ENCODE measurements at places on chromosomes 6 and 20.

DNA sequence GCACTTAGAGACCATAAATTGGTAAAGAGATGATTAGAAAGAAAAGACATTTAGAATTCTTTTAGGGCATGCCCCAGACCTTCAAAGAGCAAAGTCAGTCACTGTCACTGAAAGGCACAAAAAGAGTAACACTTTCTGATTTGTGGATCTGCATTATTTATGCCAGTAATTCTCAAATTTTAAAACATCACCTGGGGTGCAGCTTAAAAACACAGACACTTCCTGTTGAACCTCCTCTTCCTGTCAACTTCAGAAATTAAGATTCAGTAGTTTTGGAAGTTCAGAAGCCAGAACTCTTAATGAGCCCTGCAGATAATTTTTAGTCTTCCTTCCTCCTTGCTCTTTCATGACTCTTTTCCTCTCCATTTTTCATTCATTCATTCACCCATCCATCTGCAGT is 137.5 kb downstream of the NRN1 start:
- DNase-seq = no peak

DNA sequence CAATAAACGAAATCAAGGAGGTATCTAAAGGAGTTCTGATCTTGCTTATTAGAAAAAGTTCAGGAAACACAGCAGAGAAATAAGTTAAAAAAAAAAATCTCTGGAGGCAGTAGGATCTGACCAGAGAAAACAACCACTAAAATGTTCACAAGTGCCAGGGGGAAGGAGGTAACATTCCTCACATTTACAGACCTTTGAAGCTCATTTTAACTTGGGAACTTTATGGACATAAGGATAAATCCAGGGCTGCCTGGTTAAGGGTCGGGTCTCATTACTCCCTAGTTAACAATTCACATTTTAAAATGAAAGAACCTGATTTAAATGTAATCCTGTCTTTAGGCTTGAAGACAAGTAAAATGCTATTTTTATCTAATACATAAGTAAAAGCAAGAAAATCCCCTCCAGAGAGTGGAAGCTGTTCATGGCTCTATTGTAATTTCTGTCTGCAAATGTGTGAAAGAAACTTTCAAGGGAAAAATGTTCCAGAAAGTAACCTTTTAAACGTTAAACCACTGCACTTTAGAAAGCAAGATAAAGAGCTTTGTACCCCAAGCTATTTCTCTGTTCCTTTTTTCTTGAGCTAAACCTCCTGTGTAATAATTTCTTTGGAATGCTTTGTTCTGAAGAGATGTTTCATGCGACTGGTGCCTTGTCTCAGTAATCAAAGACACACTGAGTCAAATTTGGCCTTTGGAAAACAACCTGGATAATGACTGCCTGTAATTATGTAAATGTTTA is 38.2 kb downstream of the MYLIP start:
- DNase-seq = no peak

DNA sequence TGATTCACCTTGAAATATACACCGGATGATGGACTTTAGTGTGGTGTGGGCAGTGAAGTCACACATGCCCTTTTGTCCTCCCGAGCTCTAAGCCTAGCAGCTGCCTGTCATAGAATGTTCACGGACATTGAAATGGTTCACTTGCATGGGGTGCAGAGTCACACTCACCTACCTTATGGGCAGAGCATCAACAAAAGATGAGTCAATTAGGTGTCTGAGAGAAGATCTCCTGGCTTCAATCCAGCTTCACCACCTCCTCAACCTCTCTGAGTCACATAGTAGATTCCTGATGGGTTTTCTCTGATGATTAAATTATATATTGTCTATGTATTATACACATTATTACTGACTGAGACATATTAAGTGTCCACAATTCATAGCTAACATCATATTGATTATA is 48.1 kb upstream of the HLA-E start:
- DNase-seq = no peak

DNA sequence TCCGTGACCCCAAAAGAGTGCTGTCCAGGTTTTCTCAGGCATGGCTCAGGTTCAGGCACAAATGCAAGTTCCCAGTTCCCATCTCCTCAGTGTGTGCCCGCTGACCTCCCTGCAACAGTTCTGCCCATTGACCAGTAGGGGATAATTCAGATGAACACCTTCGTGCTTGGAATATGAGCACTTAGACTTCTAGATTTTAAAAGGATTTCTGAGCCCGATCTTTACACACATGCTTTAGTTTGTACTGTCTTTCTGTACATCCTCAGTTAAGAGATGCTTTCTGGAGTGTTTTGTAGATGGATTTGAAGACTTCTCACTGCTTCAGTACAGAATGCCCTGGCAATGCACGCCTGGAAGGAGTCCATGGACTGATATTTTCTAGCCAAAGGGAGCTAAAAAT is 239.6 kb upstream of the PLCB4 start:
- DNase-seq = no peak

Measured in GM04504 (cell line).